Muscle of leg (tissue), 16 donors: ENCODE measurements at places on chromosomes 2 and 18.

DNA sequence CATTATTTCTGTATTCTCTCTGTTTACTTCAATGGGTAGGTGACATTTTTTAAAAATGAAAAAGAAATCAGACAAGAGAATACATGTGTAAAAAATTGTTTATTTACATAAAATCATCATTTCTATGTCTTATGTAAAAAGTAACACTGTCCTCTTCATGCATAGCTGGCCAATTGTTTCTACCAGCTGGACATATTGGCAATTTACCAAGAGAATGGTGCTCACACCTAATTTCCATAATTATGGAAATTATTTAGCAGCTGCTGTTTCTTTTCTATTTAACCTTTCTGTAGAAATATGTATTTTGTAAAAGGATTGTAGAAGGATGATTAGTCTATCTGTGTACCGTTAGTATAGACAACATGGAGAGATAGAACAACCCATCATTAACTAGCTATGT is 791.9 kb downstream of the TRIB2 start:
- no peak for DNase-seq

DNA sequence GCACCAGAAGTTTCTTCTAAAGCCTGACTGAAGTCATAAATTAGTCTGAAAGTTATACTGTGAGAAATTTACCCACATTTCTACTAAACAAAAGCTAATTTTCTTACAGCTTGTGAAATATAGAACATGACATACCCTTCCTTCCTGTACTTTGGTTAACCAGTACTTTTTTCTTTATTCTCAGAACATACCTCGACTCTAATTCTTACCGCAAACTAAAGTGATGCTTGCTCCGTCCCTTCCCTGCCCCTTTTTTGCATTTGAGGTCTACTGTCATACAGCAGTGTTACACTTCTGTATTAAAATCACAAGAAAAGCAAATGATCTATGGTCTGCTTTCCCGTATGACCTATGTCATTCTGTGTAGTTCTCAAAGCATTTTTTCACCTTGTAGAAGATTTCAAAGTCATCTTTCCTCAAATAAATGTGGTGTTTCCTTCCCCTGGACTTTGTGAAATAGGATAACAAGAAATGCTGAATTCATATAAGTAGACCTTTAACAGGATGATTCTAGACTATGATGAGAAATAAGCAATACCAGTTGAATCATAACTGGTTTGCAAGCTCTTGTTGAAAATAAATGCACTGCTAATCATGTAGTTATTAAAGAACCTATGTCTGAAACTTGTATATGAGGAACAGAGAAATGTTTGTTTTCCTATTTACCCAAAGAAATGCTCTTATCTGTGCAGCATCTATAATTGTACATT is 30.4 kb downstream of the CYTIP start:
- no peak for DNase-seq

GRCh38 chr2:84697895-84698294 is 181.6 kb downstream of the DNAH6 start:
- DNase-seq: no peak

DNA sequence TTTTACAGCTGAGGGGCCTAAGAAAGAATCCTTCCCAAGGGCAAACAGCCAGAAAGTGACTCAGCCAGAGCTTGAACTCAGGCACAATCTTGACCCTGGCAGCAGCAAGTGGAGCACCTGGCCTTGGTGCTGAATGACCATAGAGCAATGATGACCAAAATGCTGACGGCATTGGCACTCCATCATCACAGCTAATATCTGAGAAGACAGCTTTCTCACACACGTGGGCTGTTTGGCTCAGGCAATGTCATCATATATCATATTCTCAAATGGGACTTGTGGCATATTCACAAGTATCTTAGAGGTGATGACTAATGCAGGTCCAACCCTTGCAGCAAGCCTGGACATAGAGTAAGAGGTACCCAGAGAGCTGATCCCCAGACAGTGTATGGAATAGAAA is 443.9 kb upstream of the MYT1L start:
- no peak for DNase-seq

GRCh38 chr2:44980751-44981713 is 28.2 kb downstream of the SIX2 start:
- no peak for DNase-seq

- DNase-seq: no peak
Observed at GRCh38 chr2:230984393-230985220, 11.3 kb upstream of the SPATA3 start.

- DNase-seq: no peak
Observed at GRCh38 chr2:120991441-120991840, 255.8 kb downstream of the GLI2 start.

- no peak for DNase-seq
Observed at GRCh38 chr18:8767340-8767739, 62.0 kb downstream of the MTCL1 start.
